ENCODE measurements at places on chromosomes 16 and 17. TPM values are rescaled to one million over a fixed set of nuclear protein-coding genes. Genes with fewer than 3 reads are reported as not detected.

DNA sequence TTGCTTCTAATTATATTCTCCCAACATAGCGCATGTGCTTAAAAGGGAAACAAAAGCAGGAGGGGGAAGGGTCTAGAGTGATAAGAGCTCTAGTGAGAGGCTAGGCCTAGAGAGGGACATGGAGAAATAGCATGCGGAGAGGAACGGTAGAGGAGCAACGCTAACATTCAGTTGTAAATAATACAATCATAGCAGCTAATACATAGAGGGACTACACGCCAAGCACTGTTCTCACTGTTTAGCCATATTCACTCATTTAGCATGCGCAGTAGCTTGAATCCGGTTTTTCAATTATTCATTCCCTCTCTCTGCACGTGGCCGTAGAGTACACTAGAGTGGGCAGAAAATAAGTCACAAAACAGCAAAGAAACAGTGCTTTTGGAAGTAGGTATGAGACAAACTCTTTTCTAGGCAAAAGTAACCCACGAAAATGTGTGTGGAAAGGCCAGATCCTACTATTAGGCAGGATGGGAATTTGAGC, 1.7 kb upstream of the ALOX12 start:
- H3K27ac ChIP-seq: no peak overlapping the region
- H3K4me1 ChIP-seq: peaks cover 10% of the 10 kb centered on the region
- H3K36me3 ChIP-seq: no peaks in the 10 kb centered on the region
- H3K4me3 ChIP-seq: no peak overlapping the region

- H3K27me3 ChIP-seq: peaks cover 23% of the 10 kb centered on the region
- H3K27ac ChIP-seq: peak overlapping the region; percentile 77
- H3K4me3 ChIP-seq: no peak overlapping the region
- H3K36me3 ChIP-seq: no peaks in the 10 kb centered on the region
Observed at GRCh38 chr16:14300705-14301168, 229.6 kb downstream of the MRTFB start.

GRCh38 chr16:1973461-1974156, 1.8 kb downstream of the TBL3 start:
- no peaks in the 10 kb centered on the region for H3K36me3 ChIP-seq
- peaks cover 10% of the 10 kb centered on the region for H3K27me3 ChIP-seq
- DNase-seq: no peak
- H3K4me3 ChIP-seq: no peak overlapping the region
- H3K27ac ChIP-seq: no peak overlapping the region
- peaks cover 26% of the 10 kb centered on the region for H3K4me1 ChIP-seq

The CBFA2T3 gene
- 5.6 TPM for total RNA-seq

Data from transverse colon (tissue), 4 donors.